NCI-H2081 treated with DMSO at 0.1 percent for 48 hours (cell line): ENCODE measurements at places on chromosomes 6 and 20.

DNA sequence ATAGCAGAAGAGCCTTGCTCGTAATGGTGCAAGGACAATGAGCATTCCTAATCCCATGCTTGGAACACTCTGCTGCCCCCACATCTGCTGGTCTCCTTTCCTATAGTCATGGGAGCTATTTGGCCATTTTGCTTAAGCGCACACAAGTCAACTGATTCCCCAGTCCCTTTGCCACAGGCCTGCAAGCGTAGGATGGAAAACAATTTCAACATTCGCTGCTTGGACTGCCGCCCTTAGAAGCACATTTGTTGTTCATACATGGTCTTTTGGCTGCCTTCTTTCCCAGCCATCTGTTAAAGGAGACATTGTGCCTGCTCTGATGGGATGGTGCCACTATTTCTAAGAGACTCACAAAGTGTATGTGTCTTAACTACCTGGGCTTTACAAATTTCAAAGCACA, 96.9 kb downstream of the RFX6 start:
- DNase-seq: no peak

- no peak for DNase-seq
These were observed 44.8 kb upstream of the TGM2 start for GRCh38 chr20:38209736-38210405.

DNA sequence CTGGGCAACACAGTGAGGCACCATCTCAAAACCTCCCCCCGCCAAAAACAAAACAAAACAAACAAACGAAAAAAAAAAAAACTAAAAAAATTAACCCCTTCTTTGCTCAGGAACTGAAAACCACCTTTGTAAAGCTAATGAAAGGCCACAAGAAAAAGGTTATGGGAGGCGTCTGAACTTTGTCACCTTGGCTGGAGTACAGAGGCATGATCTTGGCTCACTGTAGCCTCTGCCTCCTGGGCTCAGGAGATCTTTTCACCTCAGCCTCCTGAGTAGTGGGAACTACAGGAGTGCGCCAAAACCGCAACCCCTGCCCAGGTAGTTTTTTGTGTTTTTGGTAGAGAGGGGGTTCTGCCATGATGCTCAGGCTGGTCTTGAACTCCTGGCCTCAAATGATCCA, 337.9 kb downstream of the TBC1D32 start:
- DNase-seq: no peak

DNA sequence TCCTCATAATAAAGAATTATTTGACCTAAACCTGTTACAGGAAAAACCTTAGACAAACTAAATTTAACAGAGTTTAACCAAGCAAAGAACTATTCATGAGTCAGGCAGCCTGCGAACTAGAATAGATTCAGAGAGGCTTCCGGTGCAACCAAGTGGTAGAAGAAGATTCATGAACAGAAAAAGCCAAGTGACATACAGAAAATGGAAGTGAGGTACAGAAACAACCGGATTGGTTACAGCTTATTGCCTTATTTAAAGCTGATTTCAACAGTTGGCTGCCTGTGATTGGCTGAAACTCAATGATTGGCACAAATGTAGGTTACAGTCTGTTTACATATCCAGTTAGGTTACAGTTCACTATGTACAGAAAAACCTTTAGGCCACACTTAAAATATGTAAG, 10.1 kb downstream of the PPP1R3G start:
- no peak for DNase-seq

DNA sequence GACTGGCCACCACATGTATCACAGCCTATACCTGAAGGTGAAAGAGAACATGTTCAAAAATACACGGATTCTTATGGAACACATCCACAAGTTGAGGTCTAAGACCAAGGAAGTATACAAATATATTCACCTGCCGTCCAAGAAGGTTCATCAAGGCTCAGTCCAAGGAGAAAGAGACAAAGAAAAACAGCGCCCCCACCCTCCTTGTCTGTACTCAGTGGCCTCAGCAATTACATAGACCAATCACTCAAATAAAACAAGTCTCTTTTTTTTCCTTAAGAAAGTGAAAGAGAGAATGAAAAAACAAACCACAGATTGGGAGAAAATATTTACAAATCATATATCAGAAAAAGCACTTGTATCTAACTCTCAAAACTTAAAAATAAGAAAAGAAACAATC, 19.5 kb downstream of the CPXM1 start:
- DNase-seq: no peak

DNA sequence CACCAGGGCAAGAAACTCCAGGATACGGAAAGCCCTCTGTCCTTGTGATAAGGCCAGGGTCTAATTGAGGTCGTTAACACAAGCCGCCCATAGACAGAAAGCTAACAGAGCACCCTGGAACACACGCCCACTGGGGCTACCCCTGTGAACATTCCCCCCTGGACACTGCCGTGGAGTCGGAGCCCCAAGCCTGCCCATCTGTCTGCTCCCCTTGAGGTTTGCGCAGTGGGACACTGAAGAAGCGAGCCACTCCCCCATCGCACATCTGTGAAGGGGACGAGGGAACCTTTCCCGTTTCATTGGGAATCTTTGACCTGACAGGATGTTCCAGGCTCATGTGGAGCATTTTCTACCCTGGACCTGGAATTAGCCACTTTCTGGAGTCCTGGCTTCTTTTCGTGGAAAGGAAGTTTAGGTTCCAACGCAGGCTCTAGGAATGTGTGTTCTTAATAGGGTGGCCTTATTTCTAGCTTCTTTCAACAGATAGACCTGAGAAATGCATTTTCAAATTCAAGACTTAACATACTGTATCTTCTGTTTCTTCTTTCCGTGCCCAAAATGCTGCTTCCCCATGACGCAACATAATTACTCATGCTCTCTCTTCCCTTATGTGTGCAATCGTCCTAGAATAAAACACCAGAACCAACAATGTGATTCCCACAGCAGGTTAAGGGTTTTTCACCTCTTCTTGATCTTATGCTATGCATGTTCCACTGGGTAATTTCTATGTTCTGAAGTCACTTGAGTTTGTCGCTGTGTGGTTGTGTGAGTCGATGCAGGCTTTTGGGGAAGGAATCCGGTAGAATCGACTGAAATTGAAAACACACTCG, 161.1 kb downstream of the ERMARD start:
- no peak for DNase-seq
